ENCODE measurements at places on chromosomes 11 and 22.

DNA sequence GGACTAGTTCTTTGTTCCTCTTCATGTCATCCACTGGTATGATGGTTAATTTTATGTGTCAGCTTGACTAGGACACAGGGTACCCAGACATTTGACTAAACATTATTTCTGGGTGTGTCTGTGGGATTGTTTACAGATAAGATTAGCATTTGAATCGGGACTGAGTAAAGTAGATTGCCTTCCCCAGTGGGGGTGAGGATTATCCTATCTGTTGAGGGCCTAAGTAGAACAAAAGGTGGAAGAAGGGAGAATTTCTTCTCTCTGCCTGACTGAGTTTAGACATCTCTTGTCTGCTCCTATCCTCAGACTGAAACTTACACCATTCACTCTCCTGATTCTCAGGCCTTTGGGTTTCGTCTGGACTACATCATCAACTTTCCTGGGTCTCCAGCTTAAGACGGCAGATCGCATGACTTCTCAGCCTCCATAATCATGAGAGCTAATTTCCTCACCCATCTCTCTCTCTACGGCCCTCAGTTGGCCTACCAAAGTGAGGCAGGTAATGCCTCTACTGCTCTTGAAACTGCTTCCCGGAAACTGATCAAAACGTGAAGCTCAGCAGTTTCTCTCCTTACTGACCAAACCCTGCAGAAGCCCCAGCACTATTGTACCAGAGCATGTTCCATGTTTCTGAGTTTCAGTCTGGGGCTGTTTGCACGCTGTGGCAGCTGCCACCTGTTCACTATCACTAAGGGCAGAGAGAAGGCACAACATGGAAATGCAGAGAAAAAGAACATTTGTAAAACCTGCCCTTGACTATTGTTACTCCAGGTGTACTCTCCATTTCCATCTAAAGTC, 95.4 kb downstream of the NXPE2 start:
- DNase-seq: no peak

GRCh38 chr11:65744026-65744698, 23.6 kb upstream of the RNASEH2C start:
- no peak for DNase-seq

GRCh38 chr11:119363081-119363850, 16.8 kb upstream of the MFRP start:
- no peak for DNase-seq

GRCh38 chr11:84313830-84314359, 1027.7 kb upstream of the CCDC90B start:
- DNase-seq: no peak

- no peak for DNase-seq
Measured at GRCh38 chr22:19798003-19798665, 37.6 kb downstream of the TBX1 start.

Measured in neuronal stem cell (in vitro differentiated cells).